ENCODE measurements at places on chromosomes 12 and 14. TPM values are rescaled to one million over a fixed set of nuclear protein-coding genes. Genes with fewer than 3 reads are reported as not detected.

DNA sequence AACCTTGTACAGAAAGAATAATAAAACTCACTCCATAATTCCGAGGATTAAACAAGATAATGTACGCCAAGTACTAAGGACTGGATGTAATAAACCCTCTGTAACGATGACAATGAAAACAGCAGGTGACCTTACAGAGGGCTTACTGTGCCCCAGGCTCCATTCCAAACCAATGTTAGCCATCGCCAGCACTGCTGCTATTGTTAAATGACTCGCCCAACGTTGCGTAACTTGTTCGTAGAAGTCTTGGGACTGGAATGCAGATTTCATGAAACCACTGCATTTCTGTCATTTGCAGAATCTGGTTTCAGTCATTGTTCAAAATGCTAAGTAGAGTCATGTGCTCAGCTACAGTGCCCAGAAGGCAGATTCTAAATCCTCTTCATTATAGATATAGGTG lies 728 bp upstream of the STON2 start:
- no peak for DNase-seq
- H3K36me3 ChIP-seq, result no peaks in the 10 kb centered on the region
- H3K4me3 ChIP-seq, result no peak overlapping the region
- no peaks in the 10 kb centered on the region for H3K27me3 ChIP-seq
- no peaks in the 10 kb centered on the region for H3K4me1 ChIP-seq

DNA sequence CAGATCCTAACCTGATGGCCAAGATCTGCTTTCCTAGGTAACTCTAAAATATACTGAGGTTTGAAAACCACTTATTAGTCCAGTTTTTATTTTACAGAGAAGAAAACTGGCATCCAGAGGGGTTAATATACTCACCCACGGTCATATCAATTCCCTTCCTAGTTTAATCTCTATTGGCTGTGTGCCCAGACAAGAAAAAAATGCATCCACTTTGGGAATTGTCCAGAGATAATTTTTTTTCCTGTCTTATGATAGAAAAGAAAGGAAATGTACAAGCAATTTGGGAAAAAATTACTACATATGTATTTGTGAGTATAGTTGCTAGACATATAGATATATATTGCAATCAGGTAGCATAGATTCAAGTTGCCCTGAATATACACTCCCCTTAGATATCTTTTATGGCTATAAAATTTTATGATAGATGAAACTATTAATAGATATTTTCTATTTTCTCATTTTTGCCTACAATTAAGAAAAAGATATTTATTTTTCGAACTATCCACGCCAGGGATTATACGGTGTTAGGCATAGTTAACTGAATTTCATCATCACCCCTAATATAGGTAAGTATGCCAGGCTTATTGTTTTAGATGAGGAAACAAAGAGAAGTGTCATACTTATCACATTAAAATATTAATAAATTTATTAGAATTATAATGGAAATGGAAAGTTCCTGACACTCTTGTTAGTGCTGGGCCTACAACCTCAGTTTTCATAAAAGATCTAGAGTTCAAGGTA lies 100.5 kb upstream of the SLC38A2 start:
- no peak for DNase-seq
- peak overlapping the region; percentile 25 for H3K27ac ChIP-seq
- no peaks in the 10 kb centered on the region for H3K27me3 ChIP-seq
- H3K36me3 ChIP-seq, result no peaks in the 10 kb centered on the region

The GPR65 gene
- 16.1 TPM for total RNA-seq

DNA sequence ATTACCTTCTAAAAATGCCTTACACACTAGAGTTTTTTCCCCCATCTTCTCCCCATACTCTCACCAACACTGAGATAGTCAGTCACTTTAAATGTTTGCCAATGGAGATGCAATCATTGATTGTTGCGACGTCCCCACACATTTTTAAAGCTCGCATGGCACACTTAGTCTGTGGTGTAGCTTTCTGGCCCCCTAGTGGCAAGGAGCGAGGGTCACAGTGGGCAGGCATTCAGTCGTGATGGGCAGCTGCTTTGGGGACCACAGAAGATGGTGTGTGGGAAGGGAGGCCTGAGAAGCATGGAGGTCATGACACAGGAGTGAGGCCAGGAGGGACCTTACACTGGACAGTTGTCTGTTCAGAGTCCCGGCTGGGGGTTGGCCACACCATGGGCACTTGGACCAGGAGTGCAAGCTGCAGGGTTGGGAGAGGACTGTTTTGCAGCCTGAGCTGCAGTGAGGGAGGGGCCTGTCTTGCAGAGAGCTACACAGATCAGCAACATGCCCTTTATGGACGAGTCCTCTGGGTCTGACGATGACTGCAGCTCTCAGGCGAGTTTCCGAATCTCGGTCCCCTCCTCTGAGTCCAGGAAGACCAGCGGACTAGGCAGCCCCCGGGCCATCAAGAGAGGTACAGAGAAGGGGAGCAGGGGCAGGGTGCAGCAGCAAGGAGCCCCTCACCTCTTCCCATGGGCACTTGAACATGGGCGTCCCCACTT lies 28.6 kb downstream of the PIGH start:
- no peaks in the 10 kb centered on the region for H3K4me1 ChIP-seq
- no peaks in the 10 kb centered on the region for H3K36me3 ChIP-seq
- no peak overlapping the region for H3K4me3 ChIP-seq
- no peaks in the 10 kb centered on the region for H3K27me3 ChIP-seq
- DNase-seq, result peak; percentile 79

DNA sequence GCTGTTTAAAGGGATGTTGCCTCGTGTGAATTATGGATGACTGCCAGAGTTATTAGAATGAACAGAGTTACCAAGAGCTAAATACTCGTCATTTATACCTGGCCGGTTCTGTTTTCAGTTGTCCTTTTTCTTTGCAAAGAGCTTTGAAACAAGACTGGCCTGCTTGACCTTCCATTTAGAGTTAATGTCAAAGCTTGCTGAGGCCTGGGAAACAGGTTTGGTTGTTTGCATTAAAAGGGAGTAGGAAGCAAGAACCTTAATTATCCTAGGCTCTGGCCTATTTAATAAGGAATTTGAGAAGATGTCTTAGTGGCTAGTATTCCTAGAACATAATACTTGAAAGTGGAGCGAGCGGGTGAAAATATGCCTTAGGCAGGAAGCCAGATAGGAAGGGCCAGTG lies 233.3 kb downstream of the CACNA1C start:
- H3K27me3 ChIP-seq, result peaks cover 4% of the 10 kb centered on the region
- H3K4me3 ChIP-seq, result no peak overlapping the region

Measured in CD8-positive, alpha-beta memory T cell (primary cell).